ENCODE measurements at places on chromosomes 1 and 21.

DNA sequence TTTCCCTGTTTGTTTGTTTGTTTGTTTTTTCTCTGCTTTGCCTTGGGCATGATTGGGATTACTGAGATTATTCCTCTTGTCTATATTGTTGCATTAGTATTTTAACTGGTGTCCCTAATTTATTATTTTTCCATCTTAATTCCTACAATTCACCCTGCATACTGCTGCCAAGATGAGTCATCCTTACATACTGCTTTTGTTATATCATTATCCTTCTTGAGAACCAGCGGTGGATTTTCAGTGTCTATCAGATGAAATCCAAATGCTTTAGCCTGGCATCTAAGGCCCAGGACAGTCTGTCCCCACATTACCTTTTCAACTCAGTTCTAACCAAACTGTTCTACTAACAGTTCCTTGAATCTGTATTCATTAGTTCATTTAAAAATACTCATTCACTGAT, 101.7 kb downstream of the OLFML2B start:
- no peak for DNase-seq

DNA sequence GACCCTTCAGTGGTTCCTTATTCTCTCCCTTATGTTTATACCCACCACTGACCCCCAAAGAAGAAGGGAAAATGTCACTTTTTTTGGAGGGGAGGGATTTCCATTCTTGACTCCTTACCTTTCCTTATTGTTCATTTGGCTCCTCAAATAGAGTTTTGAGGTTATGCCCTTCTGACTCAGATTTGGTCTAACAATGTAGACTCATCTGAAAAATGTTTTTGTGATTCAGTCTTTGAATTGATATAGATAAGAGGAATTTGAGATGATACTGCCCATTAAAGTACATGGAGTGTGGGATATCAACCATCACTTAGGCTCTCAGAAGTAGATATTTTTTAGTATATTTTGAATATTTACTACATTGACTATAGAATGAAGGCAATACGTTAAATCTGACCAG, 16.1 kb downstream of the USP1 start:
- DNase-seq, result no peak

GRCh38 chr1:6263716-6264115, 2.8 kb upstream of the GPR153 start:
- DNase-seq, result no peak

DNA sequence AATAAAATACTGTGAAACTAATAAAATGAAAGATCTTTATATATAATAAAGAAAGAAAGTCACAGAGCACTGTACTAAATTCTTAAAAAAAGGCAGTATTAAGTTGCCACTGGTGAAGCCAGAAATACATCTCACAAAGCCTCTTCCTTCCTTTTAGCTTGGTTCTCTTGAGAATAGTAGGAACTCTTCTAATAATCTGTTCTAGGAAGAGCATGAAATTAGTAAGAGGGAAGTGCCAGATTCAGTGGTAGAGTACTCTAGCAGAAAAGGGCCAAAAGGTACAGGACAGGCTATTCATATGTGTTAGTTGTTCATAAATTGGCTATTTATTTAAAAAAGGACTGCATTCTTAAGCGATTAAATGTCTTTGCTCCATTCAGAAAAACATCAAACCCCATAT, 33.7 kb downstream of the CTTNBP2NL start:
- no peak for DNase-seq

DNA sequence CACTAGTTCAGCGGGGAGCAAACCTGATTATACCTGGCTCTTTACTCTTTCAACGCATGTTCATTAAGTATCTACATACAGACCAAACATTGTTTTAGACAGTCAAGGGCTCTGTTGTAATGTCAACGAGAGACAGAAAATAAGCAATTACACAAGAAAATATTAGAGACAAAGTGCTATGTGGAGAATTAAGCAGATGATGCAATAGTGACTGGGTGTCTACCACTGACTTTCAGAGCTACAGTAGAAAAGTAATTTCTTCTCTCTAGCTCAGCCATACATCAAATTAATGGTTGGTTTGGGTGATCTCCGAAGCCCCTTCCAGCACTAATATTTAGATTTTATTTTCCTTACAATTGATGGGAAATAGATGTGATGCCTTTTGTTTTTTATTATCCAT, 23.3 kb downstream of the FYB2 start:
- DNase-seq, result no peak

- no peak for DNase-seq
Measured at GRCh38 chr1:1374589-1374928, 448 bp downstream of the AURKAIP1 start.

- no peak for DNase-seq
Measured at GRCh38 chr1:11314959-11315358, 42.0 kb downstream of the UBIAD1 start.

DNA sequence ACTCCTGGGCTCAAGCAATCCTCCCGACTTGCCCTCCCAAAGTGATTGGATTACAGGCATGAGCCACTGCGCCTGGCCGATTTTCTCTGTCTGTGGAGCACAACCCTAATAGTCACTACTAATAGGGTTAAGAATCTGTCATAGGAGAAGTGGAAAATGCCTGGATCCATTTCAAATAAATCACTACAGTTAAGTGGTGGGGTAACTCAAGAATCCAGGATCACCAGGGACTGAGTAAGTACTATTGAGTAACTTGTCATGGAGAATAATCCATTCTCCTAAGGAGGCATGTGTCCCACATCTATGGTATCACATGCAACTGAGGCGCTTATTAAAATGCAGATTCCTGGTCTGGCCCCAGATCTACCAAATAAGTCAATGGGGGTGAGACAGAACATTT, 53.2 kb downstream of the OPTC start:
- no peak for DNase-seq

- DNase-seq, result no peak
Measured at GRCh38 chr21:20646431-20647165, 351.6 kb upstream of the NCAM2 start.

GRCh38 chr1:91513706-91514105, 13.1 kb downstream of the CDC7 start:
- no peak for DNase-seq

DNA sequence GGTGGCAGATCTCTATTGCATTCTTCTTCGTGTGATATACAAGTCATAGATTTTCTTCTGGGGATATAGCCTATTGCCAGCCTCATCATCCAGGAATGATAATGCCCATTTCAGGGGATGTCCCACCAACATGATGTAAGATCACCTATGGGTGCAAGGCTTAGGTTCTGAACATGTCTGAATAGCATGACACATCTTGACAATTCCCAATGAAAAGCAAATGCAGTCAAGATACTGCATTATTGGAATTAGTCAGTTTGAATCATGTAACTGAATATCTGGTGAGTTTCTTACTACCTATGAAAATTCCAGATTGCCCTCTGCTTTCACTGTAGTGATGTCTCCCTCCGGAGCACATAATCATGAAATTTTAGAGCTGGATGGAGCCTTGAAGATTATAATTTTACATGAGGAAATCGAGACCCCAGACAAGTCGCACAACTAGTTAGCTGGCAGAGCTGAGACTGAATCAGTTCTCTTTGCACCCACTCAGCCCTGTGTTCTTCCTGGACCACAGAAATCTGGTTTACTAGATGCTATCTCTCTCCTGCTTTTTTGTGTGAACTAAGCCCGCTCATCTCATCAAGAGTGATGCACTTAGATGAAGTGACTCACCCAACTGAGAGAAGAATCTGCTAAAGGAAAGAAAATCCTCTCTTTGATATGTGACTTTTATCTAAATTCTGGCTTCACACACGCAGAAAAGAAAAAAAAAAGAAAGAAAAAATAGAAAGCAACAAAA, 65.0 kb downstream of the WDR64 start:
- DNase-seq, result no peak

DNA sequence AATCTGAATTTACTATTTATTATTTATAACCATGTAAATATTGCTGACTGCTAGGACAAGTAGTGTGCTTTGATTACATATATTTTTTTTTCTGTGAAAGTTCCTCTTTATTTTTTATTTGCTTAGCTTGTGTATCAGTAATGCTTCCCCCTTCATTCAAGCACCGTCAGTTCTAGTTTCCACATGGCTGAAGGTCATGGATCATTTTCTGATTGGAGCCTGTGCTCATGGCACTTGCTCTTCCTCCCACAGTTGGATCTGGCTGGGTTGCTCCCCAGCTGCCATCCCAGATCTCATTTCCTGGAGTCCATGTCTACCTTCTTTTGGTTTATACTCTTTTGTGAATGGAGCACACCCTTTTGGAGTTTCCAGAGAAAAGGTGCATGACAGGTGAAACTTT, 57.0 kb upstream of the IGSF5 start:
- DNase-seq, result no peak

- no peak for DNase-seq
Measured at GRCh38 chr1:100516857-100517256, 21.1 kb upstream of the GPR88 start.

DNA sequence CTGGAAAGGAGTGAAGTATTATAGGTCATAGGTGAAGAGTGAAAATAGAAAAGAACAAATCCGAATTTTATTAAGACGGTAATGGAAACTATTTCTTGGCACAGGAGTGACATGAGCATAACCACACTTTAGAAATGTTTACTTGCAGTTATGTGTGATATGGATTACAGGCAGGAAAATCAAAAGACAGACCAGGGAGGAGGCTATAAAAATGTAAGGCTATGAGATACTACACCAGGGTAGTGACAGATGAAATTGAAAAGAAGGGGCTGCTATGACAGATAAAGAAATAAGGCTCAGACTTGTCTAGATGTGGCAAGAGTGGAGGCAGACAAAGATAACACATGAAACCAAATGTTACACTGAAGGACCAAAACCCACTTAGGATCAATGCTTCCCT, 31.7 kb downstream of the GPATCH2 start:
- DNase-seq, result no peak

DNA sequence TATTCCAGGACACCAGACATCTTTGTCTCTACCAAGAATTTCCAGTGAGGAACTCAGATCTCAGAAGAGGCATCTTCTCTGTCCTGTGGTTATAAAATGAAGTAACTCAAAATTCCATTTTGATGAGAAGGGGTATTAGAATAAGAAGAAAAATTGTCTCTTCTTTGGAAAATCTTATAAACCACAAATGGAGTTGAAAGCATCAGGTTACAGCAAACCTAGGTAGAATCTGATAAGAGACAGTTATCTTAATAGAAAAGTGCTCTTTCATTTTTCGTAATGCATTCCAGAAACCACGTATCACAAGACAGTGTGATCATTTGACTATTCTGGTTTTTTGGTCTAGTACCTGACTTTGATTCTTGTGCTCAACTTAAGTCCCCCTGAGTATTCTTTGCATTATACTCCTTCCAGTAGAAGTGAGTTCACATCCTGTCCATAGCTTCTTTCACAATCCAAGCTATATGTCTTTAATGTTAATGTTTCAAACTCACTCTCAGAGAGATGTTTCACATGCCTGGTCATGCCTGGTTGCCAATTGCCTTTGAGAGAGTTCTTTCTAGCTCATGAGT, 120.9 kb upstream of the PRDX6 start:
- no peak for DNase-seq

- no peak for DNase-seq
Measured at GRCh38 chr1:39969531-39970270, 14.8 kb downstream of the MFSD2A start.

- no peak for DNase-seq
Measured at GRCh38 chr1:154423988-154424326, 18.8 kb downstream of the IL6R start.

DNA sequence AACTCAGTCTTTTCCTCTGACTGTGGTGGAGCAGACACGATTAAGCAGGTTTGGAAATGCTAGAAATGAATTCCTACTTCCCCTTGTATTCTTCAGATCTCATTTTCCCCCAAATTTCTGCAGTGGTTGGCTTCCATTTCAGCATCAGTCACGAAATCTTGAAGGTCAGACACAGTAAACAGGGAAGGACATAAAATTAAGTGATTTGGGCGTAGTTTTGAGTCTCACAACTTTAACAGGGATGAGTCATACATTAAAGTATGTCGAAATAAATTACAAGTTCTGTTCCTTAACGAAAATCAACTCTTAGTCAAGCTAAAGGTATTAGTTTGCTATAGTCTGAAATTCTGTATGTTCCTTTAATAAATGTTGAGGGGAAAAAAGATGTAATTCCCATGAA, 61.1 kb downstream of the HNRNPR start:
- DNase-seq, result no peak

GRCh38 chr1:237005674-237006073, 1.4 kb upstream of the MT1HL1 start:
- DNase-seq, result no peak

DNA sequence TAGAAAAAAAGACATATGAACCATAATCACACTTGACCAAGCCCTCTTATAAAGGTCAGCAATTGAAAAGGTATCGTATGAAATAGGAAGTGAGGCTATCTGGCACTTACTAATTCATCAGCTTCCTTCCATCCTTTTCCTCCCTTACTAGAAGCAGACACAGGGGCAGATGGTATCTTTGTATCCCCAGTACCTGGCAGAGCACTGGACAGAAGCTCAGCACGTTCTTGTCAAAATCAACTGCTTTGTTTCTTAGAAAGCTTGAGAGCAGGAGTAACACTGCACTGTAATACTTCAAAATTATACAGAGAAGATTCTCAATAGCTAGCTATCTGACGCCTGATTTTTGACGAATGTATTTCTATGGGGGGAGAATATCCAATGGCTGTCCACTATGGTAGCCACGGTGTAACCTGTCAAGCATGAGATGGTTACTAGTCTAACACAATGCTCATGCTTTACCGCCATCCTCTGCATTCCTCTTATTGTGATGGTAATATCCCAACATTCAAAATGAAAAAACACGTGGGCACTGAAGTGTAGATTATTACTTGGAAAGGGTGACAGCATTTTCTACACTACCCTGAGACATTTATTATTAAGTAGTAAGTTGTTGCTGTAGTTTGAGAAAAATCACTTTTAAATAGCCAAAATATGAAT, 175.6 kb downstream of the SIPA1L2 start:
- DNase-seq, result no peak

DNA sequence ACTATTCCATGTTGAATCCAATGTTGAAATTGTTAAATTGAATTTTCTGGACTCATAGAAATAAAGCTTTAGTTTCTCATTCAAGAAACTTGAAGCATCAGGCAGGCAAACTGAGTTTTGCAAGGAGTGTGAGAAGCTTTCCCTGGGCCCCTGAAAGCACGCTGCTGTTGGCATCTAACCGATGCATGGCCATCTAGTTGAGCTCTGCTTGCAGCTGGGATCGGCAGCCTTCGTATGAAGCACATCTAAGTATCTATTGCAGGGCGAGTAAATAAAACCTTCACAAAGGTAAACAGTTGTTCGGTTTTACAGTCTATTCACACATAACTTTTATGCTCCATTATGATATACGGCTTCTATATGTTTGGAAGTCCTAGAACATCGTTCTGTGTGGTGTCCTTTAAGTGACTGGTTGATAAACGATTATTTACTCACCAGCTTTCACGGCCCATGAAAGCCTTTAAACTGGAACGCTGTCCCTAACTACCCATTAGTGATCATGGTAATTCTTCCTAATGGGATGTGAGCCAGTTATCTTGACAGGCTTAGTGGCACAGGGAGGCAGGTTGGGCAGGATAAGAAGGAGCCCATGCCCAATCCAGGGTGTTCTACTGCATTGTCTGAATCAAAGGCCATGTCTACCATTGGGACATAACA, 71.7 kb downstream of the SEC16B start:
- DNase-seq, result no peak

- no peak for DNase-seq
Measured at GRCh38 chr1:23906731-23907130, 6.4 kb downstream of the CNR2 start.

DNA sequence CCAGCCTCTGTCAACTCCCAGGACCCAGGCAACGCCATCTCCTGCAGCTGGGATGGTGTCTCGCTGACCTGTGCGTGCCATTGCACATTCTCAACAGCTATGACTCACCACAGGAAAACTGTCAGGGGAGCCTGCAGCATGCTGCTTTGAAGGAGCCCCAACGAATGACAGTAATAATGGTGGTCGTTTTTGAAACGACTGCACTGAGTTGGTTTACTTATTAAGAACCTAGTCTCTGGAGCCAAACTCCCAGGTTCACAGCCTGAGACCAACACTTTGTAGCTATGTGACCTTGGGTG, 21.6 kb downstream of the TCEA3 start:
- no peak for DNase-seq
